GM04504 (cell line): ENCODE measurements at places on chromosomes 12 and 14.

DNA sequence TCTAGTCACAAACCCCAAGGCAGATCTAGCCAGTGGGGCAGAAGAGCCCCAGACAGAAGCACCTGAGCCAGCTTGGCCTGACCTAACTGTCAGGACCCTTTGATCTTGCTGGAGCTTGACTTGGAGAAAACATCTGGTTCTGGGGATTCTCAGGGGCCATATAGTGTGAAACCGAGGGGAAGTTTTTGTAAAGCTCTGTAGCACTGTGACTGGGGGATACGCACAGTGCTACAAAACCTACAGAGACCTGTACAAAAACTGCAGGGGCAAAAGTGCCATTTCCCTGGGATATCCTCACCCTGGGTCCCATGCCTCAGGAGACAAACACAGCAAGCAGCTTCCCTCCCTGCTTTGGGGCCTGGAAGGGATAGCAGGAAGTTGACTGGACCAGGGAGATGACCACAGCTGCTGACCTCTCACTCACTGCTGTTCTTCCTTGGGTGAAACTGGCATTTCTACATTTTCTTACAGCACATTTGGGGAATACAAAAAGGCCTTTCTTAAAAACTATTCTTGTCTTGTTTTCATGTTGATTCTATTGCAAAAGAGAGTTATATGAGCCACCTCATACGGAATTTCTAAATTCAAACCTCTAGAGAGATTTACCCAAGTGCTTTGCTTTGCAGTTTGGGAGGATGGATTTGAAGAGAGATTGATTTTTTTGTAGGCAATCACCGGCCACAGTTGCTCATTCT lies 140.0 kb downstream of the DAD1 start:
- no peak for DNase-seq

- DNase-seq = no peak
Observed at GRCh38 chr12:89354612-89355067, 2.3 kb upstream of the DUSP6 start.

GRCh38 chr12:51529651-51529970 lies 61.4 kb upstream of the SCN8A start:
- no peak for DNase-seq

GRCh38 chr12:53985994-53986685 lies 1.2 kb downstream of the HOXC10 start:
- DNase-seq = no peak

- DNase-seq = peak; percentile 33
Observed at GRCh38 chr12:25200703-25201102, 5.7 kb downstream of the ETFRF1 start.

DNA sequence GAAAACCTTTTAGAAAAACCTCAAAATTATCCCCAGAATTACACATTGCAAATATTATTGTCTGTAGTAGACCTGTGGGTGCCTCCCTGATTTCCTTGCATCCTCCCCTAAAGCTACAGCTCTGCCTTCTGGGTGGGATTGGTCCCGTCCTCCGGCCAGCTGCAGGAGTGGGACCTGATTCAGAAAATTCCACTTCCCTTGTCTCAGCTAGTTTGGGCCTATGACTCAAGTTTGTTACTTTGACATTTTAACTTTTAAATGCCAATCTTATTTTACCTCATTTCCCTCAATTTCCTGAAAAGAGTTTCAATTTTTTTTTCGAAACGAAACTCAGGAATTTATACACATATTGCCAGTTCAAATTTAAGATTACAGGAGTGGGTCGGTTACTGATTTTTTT lies 13.2 kb upstream of the SLC41A2 start:
- DNase-seq = no peak

DNA sequence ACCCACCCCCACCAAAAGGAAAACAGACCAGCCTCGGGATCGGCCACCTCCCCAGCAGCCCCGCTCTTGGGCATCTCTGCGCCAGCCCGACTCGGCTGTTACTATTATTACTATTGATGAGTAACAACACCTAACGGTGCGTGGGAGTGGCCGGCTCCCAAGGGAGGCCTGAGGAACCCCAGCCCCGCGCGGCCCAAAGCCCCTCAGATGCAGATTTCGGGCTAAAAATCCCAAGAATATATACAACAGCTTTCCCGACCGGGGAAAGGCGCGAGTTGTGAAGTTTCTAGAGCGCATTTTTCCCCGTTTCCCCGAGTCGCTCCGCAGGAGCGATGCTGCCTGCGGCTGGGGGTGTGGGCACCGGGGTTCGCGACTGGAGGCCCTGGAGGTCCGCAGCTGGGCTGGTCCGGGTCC lies 565 bp downstream of the NT5DC3 start:
- DNase-seq = no peak

DNA sequence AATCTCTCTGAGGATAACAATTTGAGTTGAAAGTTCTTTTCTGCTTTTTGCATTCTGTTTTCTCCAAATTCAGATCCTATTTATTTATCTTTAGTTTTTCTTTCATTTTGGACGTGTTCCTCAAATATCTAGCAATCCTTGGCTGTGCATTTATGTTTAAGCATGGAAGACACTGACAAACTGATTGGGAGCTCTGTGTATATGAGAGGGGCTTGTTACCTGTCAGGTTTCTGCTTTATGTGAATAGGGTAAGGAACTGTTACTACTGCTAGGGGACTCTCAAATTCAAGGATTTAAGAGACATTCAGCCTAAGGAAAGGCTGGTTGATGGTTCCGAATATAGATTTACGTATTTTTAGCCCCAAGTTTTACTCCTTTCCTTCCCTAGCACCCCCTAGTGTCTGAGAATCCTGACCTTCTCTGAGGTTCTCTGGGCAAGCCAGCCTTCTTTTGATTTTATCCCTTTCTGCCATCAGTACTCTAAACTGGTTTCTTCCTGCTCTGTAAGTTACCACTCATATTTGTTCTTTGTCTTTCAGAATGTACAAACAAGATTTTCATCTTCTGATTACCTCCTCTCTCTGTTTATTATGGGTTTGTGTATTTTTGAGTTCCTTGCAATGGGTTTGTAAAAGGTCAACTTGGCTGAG lies 30.5 kb downstream of the YLPM1 start:
- DNase-seq = no peak

DNA sequence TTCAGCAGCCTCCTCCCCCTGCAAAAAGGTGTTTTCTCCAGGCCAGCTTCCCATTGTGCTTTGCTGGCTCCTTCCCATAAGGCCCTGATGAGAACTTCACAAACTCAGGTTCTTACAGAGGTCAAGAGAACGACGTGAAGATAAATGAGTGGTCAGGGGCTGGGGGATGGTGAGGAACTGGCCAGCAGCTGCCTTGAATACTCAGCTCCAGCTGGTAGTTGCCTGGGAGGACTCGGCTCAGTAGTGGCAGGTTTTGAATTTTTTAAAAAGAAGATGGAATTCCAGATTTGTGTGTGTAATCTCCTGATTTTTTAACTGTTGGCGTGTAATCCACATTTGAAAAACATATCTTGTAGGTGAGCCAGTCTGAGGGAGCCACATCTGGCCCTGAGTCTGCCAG lies 5.9 kb downstream of the DDX55 start:
- DNase-seq = no peak

DNA sequence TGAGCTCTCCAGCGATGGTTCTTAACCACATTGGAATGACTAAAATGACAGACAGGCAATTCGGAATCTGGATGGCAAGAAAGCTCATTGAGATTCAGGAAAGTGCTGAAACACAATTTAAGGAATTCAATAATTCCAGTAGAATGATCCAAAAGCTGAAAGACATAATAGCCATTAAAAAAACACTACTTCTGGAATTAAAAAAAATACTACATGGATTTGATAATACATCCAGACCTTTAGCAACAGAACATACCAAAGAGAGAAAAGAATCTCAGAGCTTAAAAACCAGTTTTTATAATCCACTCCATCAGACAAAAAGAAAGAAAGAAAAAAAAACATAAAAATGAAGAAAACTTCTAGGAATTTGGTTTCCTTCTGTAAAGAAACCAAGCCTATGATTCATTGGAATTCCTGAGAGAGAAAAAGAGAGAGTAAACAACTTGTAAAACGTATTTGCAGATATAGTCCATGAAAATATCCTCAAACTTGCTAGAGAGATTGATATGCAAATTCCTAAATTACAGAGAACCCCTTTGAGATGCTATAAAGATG lies 52.8 kb downstream of the SLCO1B1 start:
- no peak for DNase-seq

GRCh38 chr12:23098517-23098916 lies 473.5 kb downstream of the ETNK1 start:
- no peak for DNase-seq

DNA sequence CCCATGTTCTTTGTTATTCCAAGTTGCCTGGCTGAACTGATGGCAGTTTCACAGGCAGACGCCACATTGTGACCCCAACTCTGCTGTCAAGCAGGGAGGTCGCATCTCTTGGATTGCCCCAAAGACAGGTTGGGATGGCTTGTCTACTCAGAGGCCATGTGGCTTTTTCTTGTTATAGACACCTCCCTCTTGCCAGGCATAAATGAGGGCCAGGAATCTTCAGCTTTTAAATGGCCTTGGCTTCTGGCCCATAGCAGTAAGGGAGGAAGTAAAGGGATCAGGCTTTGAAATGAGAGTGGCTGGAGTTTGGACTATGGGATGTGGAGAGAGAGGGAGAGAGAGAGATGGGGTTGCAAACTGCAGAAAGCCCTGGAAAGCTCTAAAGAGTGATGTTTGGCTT lies 215.0 kb downstream of the TBX5 start:
- no peak for DNase-seq

DNA sequence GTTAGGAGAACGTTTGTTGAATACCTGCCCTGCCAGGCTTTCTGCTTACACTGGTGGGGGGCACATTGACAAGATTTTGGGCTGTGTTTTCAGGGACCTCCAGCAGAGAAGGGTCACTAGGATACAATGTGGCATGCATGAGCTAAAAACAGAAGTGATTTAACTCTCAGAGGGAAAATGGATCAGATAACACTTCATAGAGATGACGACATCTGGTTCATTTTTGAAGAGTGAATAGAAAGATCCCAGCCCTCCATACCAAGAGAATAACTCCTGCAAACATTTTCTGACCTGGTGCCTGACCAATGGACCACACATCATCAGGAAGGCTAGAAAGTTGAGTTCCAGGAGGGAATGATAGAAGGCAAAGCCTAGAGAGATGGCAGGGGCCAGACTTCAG lies 33.7 kb downstream of the CKB start:
- DNase-seq = no peak

DNA sequence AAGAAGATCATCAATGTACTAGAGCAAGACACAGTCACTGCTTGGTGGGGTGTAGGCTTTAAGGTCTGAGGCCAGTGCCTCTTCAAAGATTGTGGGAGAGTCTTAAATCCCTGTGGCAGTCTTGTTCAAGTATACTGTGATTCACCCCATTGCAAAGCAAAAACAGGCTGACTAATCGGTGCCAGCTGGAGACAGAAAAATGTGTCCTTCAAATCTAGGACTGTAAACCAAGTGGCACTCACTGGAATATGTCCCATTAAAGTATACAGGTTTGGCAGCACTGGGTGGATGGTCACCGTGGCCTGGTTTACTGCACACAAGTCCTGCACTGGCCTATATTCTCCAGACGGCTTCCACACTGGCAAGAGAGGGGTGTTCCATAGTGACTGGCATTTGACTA lies 1315.3 kb downstream of the TMEM121 start:
- DNase-seq = no peak

DNA sequence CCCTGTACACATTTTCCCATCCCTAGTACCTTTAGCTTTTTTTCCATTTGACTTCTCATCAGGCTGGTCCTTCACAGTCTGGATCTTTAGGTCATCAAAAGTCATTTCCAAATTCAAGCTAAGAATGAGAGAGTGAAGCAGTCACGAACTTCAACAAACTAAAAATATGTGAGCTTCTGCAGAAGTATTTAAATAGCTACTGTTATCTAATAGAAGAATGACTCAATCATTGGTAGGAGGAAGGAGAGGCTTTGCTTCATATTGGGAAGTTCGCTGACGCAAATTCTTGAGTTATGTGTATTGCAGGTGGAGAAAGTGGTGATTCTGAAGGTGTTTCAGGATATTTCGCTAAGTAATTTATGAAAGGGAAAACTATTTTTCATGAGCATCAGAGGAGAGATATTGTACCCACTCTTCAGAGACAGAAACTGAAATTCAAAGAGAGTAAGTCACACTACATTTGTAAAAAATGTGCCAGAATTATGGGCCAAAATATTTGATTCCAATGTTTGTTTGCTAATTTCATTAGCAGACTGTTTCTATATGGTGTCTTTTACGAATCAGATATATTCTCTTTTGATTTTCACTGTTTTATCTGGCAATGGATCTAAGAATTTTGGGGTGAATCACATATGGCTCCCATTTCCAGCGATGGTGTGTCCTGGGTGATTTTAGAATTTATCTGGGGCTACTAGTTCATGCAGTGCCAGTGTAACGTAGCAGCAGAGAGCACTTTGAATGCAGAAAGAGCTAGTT lies at the start of gene OLR1:
OLR1 (minus strand) TSS at position 160 of the 756 bp plus-strand sequence; CDS start at position 105, 55 bp downstream.
- no peak for DNase-seq

DNA sequence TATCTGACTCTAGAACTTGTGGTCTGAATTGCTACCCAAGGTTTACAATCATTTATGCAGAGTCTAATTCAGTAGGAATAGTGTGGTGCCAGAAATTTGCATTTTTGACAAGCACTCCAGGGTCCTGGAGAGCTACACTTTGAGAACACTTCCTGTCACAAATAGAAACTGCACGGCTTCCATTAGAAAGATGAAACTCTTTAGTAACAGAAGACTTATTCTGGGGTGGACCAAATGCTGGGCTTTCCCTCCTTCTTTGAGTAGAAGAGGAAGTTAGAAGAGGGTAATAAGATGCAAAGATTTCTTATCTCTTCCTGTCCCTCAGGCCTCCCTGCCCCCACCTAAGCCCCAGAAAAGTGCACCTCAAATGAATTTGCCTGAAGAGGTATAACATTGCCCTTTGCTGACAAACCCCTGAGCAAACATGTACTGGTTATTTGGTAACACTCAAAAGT lies 28.4 kb downstream of the DGLUCY start:
- DNase-seq = no peak
